HT-29 (cell line): ENCODE measurements at places on chromosomes 12 and 14. TPM values are rescaled to one million over a fixed set of nuclear protein-coding genes. Genes with fewer than 3 reads are reported as not detected.
A peak's percentile ranks its signal among the peaks of the same experiment; 100 is the strongest.

GRCh38 chr12:57244312-57244696, 6.7 kb downstream of the STAC3 start:
- no peak for DNase-seq

- no peak for DNase-seq
Observed at GRCh38 chr12:92467886-92468285, 234.9 kb upstream of the PLEKHG7 start.

DNA sequence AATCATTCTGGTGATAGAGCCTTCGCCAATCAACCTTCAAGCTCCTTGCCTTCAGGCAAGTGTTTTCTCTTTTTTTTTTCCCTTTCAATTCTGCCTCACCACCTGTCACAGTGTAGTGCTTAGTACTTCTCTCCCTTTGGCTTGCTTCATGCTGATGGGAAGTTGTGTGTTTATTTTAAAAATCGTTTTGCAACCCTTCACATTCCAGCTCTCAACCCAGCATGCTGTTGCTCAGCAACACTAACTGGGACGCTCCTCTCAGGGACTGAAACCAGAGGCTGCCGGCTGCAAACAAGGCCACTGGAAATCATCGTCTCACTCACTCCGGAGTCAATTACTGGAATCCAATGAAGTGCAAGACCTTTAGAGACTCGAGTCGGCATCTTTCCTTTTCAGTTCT, 342.7 kb downstream of the PRKD1 start:
- no peak for DNase-seq

The KCNK10 gene
- total RNA-seq: not detected in 2 replicates

- no peak for DNase-seq
Observed at GRCh38 chr12:79217306-79217705, 352.7 kb downstream of the SYT1 start.

The SPATA7 gene
- 2.3 and 4.0 TPM in 2 replicates for total RNA-seq

The CACNB3 gene
- total RNA-seq: 19.8 and 22.4 TPM in 2 replicates

DNA sequence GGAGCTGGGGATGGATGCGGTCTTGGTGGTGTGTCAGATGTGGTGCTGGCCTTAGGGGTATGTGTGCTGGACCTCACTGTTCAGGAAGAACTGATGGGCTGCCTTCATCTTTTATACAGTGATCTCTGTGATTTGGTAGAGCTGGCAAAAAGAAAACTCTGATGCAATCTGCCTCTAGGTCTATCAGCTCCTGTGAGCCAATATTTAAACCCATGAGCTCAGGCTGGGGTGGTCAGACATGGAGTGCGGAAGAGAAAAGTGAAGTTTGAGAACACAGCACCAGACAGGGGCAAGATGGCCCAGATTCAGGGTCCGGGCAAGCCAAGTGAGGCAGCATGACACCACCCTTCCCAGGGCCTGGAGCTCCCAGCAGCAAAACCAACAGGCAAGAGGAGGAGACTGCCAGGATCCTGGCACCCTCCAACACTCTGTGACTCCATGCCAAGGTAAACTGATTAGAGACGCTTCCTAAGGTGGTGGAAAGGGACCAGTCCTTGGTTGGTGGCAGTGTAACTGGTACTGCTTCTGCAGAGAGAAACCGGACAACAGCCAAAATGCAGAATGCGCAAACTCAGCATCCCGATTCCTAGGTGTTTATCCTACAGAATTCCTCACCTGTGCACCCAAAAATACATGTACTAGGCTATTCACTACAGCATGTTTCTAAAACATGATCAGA, 82.3 kb downstream of the CHGA start:
- DNase-seq: no peak

GRCh38 chr14:81454572-81455218, 54.6 kb upstream of the STON2 start:
- DNase-seq: no peak

The TMEM52B gene
- total RNA-seq: not detected in 2 replicates

GRCh38 chr12:38850461-38850860, 54.9 kb downstream of the CPNE8 start:
- peak; percentile 1 for DNase-seq

- no peak for DNase-seq
Observed at GRCh38 chr14:51209457-51209856, 30.6 kb upstream of the TMX1 start.

DNA sequence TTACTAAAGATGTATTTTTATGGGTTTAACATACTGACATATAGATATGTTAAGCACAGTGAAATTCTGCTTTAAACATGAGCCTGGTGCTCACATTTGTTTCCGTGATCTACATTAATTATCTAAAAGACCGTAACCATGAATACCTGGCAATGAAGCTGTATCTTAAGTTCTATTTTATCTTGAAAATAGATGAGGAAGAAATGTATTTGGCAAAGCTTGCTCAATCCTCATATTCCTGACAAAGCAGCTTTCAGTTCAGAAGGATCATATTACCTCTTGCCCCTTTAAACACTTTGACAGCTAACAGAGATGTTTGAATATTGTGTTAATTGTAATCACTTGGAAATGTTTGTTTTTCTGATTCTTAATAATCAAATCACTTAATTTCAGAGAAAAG, 9.8 kb downstream of the EPYC start:
- no peak for DNase-seq

GRCh38 chr12:52918351-52918750, 13.5 kb upstream of the KRT8 start:
- peak; percentile 0 for DNase-seq

GRCh38 chr14:67609642-67610310, 9.7 kb upstream of the PIGH start:
- no peak for DNase-seq

GRCh38 chr12:20476551-20476950, 108.2 kb downstream of the PDE3A start:
- DNase-seq: no peak

- no peak for DNase-seq
Observed at GRCh38 chr12:56900583-56900982, 33.6 kb downstream of the SDR9C7 start.

- no peak for DNase-seq
Observed at GRCh38 chr12:31017535-31017934, 56.1 kb upstream of the DDX11 start.

- peak; percentile 52 for DNase-seq
Observed at GRCh38 chr12:122669397-122670070, 33.6 kb downstream of the HCAR2 start.

- DNase-seq: no peak
Observed at GRCh38 chr12:120468821-120469449, 613 bp downstream of the SRSF9 start.

DNA sequence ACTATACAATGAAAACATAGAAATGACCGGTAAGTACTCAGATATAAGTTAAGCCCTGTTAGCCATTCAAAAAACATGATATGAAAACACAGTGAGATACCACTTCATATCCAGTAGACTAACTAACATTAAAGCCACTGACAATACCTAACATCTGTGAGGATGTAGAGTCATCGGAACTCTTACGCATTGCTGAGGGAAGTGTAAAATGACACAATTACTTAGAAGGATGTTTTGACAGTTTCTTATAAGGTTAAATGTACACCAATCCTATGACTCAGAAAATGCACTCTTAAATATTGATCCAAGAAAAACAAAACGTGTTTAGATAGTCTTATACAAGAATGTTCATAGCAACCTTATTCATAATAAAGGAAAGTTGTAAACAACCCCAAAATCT, 782.9 kb downstream of the BCL11B start:
- no peak for DNase-seq

The FITM1 gene
- total RNA-seq: 0.13 and 0.74 TPM in 2 replicates
